Esophagus muscularis mucosa (tissue), 4 donors: ENCODE measurements at places on chromosomes 1 and 21. TPM values are rescaled to one million over a fixed set of nuclear protein-coding genes. Genes with fewer than 3 reads are reported as not detected.

The BOLA1 gene
- 31.1 TPM for total RNA-seq

The FAM72C gene
- total RNA-seq: not detected

The SLC22A15 gene
- 2.2 TPM for total RNA-seq

The FCGR1A gene
- total RNA-seq: 3.7 TPM

The ALX3 gene
- not detected for total RNA-seq

The SPRR2E gene
- total RNA-seq: not detected

The SYT11 gene
- total RNA-seq: 15.6 TPM

The B3GALT2 gene
- total RNA-seq: 4.6 TPM

The PKLR gene
- not detected for total RNA-seq

The OR6N1 gene
- total RNA-seq: not detected

The NHLH1 gene
- total RNA-seq: not detected

The ADGRL4 gene
- total RNA-seq: 34.9 TPM

The KRTAP19-3 gene
- not detected for total RNA-seq

The KLF17 gene
- 1.5 TPM for total RNA-seq

The TPTE gene
- total RNA-seq: not detected

The NTMT2 gene
- not detected for total RNA-seq

The HSD3B1 gene
- not detected for total RNA-seq

The ST6GALNAC3 gene
- total RNA-seq: 6.8 TPM

The BNIPL gene
- total RNA-seq: 0.11 TPM

The KRTAP26-1 gene
- total RNA-seq: not detected

The MMP23B gene
- total RNA-seq: 19.5 TPM

The TRPM2 gene
- 1.6 TPM for total RNA-seq

The ASAP3 gene
- 25.3 TPM for total RNA-seq

The SPATA1 gene
- 0.42 TPM for total RNA-seq

The ZBTB37 gene
- total RNA-seq: 6.9 TPM

The FAAH gene
- total RNA-seq: 10.6 TPM

The HMGCS2 gene
- total RNA-seq: 0.83 TPM

The BRDT gene
- not detected for total RNA-seq

The EXO1 gene
- total RNA-seq: not detected

The KCNQ4 gene
- 14.1 TPM for total RNA-seq

The ETV3L gene
- total RNA-seq: not detected

The MGST3 gene
- 219 TPM for total RNA-seq

The SAMD11 gene
- 9.8 TPM for total RNA-seq
